Activated T-cell treated with anti-CD3 and anti-CD28 coated beads for 24 hours (primary cell): ENCODE measurements at places on chromosomes 6 and 20.

DNA sequence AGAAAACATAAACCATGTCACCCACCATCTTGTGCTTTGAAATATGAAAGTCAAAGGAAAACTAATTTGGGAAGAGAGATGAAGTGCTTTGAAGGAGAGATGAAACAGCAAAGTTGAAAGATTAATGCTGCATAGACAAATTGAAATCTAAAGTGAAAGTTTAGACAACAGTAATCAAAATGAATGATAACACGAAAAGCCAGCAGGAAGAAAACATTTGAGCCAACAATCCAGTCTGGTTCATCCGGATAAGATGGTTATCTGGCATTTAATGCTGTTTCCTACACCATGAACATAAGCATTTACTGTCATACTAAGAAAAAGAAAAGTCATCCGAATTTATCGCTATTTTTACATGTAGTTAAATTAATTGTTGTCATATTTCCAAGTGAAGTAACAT, 595 bp downstream of the HAO1 start:
- DNase-seq = no peak

DNA sequence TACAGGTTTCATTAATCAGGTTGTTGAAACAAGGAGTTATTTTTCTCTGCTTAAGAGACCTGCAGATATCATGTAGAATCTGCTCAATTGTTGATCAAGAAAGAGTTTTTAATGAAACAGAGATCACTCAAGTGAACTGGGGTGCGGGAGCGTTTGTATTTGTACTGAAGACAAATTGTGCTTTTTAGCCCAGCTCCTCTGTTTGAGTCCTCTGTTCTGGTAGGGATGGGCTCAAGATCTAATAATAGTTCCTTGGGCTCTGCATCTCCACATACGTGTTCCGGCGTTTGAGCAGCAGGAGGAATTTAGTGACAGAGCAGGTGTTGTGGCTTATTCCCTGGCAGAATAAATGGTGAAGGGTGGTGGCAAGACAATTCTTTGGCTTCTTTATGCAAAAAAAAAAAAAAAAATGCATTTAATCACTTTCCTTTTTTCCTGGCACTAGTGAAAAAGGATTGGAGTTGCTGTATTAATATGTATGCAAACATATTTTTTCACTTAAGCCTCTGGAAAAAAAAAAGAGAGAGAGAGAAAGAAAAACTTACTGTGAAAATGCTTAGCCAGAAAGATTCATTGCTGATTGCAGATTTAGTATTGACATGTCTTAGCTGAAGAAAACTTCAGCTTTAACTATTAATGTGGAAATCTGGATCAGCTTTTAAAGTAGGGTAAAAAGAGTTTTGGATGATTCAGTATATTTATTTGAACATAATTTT, 4.0 kb downstream of the CITED2 start:
- DNase-seq = no peak

DNA sequence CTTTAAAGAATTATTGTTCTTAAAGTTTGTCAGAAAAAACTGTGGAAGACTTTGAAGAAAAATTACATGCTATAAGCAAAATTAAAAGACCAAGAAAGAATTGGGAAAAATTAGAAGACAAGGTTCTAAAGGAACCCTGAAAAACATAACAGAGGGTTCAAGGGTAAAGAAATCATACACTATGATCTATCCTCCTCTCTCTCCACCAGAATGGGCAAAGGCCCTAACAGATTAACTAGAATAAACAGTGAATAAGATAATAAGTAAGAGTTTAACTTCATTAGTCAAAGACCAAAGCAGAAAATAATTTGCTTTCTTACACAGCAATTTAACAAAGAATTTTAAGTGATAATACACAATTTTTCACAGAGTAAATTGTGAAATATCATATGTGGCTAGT, 201.2 kb upstream of the PDE10A start:
- no peak for DNase-seq

DNA sequence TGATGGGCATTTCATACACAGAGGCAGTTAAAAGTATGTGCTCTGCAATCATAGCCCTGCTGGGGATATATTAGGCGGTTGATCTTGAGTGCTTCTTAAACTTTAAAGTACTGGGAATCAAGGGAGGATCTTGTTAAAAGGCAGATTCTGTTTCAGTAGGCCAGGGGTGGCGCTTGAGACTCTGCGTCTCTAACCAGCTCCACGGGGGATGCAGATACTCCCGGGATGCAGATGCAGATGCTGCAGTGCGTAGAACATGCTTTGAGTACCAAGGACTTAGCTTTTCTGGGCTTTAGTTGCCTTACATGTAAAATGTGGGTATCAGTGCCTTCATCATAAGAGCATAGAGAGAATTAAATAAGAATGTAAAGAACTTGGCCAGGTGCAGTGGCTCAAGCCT, 44.4 kb upstream of the ENPP5 start:
- DNase-seq = no peak

- no peak for DNase-seq
Observed at GRCh38 chr6:70151616-70152015, 151.3 kb downstream of the COL9A1 start.

- no peak for DNase-seq
Observed at GRCh38 chr6:91626911-91627310, 1040.0 kb upstream of the MAP3K7 start.

DNA sequence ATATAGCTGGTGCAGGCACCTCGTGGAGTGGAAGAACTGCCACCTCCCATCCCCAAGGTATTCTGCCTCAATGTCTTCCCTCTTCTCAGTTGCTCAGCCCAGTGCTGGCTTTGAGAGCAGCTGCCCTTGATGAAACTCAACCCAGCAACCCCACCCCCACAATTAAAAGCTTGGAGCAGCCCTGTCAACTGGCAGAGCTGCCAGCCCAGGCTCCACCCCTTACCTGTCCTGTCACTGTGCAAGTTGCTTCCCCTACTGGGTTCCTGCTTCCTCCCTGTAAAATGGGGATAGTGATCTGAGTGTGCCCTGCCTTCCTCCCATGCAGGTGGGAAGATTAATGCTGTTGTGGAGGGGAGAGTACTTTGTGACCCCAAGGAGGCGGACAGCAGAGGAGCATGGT, 4.5 kb downstream of the TMEM63B start:
- no peak for DNase-seq

GRCh38 chr20:7806831-7807230, 133.4 kb downstream of the HAO1 start:
- no peak for DNase-seq

DNA sequence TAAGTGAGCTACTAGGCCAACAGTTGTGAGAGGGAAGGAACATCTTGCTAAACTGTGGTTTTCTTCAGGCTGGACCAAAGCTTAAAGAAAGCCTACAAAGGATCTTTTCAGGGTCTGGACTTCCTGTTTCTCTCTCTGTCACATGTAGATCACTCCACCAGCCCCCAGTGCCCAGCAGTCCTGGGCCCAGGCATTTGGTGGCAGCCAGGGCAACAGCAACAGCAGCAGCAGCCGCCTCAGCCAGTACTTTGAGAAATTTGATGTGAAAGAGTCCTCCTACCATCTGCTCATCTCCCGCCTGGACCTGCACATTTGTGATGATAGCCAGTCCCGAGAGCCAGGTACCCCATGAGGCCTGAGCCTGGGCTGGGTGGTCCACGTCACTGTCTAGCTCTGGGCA, 44.1 kb downstream of the BLTP3A start:
- DNase-seq = no peak

DNA sequence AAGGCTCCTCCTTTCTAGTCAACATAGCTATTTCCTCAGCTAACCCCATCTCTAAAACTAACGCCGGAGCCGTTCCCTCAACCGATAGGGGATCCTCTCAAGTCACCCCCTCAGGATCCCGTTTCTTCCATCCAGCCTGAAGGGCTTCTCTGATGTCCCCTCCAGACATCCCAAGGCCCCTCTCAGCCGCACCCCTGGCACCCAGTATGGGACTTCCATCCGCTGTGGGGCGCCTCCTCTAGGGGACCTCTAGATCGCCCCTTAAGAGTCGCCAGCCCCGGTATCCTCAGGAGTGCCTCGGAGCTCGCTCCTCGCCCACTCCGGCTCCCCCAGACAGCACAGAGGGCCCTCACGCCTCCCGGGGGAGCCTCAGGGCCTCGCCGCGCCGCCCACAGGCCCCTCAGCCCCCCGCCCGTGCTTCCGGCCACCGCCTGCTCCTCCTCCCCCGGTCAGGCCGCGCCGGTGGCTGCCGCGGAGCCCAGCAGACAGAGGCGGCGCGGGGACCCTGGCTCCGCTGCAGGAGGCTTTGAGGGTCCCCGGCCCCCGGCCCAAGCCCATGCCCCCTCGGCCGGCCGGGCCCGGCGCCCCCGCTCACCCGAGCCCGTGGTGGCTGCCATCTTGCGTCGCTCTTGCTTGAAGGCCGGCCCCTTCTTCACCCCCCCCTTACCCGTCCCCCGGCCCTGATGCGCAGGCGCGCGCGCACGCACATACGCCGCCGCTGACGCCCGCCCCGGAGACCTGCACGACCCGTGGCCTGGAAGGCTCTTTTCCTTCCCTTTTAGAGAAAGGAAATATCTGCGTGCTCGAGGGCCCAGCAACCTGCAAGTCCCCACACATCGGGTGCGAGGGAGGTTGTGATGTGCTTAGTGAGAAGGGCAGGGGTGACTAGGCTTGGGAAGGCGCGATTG, at the start of gene UBE2V1:
TSS of gene UBE2V1 (minus strand) at position 639 of the 908 bp plus-strand sequence. CDS start at position 617, 22 bp downstream.
- DNase-seq = peak; percentile 83

DNA sequence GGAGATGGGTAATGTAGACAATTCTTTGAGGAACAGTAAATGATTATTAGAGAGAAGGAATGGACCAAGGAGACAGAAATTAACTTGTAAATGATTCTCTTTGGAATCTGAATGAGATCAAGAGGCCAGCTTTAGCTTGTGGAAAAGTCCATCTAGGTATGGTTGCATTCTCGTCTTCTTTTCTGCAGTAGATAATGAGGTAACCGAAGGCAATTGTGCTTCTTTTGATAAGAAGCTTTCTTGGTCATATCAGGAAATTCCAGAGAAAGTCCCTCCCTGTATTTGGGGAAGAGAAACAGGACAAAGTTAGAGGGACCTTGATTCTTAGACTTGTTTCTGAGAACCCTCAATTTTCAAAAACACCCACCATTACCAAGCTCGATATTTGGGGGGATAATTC, 109.1 kb upstream of the PRSS16 start:
- no peak for DNase-seq

GRCh38 chr6:44135173-44135758, 7.9 kb downstream of the TMEM63B start:
- no peak for DNase-seq

DNA sequence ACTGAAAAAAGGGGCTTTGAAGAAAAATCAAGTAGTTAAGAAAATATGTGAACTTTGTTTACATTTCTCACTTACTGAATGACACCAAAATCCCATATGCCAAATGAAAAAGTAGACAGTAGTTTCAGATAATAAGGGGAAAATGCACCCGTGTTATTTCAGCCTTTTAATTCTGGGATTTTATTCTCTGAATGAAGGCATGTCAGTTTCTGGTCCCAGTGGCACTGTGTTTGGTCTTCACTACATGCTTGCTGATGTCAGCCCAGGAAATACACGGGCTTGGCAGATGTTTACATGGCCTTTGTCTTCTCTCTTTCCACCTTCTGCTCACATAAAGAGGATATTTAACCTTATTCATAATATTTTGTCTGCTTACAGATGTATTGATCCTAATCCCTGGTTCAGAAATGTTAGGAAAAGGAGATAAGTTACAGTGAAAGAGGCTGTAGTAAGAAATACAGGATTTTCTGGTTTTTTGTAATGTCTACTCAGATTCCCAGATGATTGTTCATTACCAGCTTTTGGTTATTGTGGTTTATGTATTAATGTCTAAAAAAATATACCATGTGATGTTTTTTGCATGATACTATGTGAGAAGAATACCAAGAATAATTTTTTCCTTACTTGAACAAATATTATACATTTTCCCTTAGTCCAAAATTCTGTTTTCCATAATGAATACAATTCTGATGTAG, 27.7 kb downstream of the DSE start:
- no peak for DNase-seq

- no peak for DNase-seq
Observed at GRCh38 chr6:82361631-82362030, 2.0 kb upstream of the TPBG start.

DNA sequence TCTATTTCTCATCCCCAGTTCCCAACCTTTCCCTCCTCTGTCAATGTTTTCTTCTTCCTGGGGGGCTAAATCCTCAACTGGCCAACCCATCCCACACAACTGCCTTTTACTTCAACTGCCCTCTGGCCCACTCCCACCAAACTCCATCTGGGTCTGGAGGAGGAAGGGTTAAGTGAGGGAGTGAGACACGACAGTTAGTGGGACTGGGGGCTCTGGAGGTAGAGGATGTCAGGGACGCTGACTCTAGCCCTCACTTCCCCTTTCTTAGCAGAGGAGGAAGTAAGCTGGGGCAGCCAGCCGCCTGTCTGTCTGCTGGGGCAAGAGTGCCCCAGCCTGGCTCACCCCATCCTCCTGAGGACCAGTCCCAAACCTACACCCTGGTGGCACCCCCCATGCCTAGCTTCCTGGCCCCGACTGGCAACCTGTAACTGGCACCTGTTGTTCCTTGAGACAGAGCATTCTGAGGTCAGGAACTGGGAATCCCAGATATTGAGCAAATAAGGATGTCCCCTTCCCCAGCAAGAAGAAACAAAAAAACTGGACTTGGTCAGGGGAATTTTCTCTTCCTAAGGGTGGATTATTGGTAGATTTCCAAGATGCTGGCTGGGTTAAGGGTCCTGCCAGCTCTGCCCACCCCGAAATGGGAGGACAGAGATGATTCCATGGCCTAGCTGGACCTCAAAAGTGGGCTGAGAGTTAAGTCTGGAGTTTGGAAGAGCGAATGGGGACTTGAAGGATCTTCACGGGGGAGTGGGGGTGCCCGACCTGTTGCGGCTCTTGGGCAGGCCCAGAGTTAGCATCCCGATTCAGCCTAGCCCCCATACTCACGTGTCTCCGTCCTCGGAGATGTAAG, 971 bp downstream of the NFKBIE start:
- no peak for DNase-seq

- DNase-seq = no peak
Observed at GRCh38 chr6:5677219-5678000, 329.3 kb downstream of the NRN1 start.

- no peak for DNase-seq
Observed at GRCh38 chr6:16776394-16777017, 15.2 kb upstream of the ATXN1 start.

- no peak for DNase-seq
Observed at GRCh38 chr20:22473293-22473692, 111.1 kb downstream of the FOXA2 start.

GRCh38 chr20:17964632-17965031, 4.0 kb downstream of the SNX5 start:
- no peak for DNase-seq

- no peak for DNase-seq
Observed at GRCh38 chr6:71706523-71706922, 179.8 kb upstream of the RIMS1 start.

- no peak for DNase-seq
Observed at GRCh38 chr20:11051136-11051535, 377.3 kb upstream of the JAG1 start.

DNA sequence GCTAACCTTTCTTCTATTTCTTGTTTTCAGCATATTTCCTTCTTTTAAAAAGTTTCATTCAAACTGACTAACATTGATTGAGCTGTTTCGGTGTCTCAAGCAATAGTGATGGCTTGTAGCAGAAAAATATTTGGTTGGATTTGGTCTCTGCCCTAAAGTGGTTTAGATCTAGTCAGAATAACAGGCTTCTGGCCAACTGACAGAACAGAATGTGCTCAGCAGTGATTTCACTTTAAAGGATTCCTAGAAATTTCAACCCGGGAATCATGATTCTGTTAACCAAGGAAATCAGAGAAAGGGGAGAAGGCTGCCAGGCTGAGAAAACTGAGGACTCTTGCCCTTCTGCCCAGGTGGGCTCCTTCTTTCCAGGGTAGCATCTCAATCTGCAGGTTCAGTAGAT, 16.6 kb upstream of the GSTA1 start:
- no peak for DNase-seq
